ENCODE measurements at places on chromosomes 11 and 22.
A peak's percentile ranks its signal among the peaks of the same experiment; 100 is the strongest.

GRCh38 chr11:111598559-111598958 lies 3.7 kb upstream of the SIK2 start:
- no peak for DNase-seq

DNA sequence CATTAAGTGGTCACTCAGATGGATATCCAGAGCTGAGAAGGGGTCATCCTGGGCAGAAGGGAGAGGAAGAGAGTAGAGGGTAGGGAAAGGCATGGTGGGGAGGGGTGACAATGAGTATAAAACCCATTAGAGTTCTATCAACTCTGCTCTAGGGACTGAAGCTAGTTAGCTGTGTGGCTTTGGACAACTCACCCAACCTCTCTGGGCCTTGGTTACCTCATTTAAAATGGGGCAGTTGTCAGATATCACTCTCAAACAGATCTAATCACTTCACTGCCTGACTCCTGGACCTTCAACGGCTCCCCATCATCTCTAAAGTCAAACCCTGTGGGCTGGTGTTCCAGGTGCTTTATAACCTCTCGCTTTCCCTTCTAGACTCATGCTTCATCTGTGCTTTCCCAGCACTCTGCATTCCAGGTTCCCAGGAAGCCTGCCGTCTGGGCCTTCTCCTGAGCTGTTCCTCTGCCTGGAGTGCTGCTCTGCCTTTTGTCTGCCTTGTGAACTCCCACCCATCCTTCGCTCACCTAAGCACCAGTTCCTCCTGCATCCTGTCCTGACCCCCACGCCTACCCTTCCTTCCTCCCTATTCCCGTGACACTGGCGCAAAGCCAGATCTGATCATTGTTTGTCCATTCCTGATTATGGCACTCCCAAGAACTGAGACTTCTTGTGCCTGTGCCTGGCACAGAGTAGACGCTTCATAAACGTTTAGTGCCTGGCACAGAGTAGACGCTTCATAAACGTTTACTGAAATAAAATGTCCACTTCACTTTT lies 22.3 kb upstream of the KCNJ11 start:
- no peak for DNase-seq

DNA sequence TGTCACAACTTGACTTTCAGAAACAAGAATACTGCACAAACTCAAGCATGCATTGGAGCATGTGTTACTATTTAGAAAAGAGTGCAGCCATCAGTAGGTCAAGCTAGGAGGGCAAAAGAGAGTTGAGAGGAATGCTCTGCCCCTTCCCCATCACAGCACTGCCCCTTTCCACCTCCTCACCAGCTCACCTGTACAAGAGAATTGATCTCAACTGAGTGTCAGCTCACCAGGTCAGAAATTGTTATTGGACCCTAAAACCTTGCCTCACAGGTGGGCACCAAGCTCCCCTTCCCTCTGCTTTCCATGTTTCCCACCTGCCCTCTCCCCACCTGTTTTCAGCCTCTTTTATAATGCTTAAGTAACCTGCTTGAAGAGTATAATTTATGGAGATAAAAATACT lies 48.8 kb downstream of the DKK3 start:
- no peak for DNase-seq

DNA sequence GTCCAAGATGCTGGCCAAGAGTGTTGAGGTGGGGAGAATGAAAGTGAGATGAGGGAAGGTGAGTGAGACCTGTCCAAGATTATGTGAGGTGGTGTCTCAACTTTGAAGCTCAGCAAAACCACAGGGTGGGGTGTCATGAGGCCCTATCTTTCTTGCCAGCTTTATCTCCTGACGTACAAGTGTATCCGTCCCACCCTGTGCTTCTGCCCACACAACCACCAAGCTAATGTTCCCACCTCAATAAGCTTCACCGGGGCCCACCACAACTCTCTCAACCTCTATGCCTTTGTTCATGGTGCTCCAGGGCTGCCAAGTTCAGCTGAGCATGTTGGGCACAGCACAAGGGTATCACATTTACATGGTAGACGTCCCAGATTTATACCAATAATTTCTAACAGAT lies 7.1 kb upstream of the TPST2 start:
- DNase-seq: no peak

DNA sequence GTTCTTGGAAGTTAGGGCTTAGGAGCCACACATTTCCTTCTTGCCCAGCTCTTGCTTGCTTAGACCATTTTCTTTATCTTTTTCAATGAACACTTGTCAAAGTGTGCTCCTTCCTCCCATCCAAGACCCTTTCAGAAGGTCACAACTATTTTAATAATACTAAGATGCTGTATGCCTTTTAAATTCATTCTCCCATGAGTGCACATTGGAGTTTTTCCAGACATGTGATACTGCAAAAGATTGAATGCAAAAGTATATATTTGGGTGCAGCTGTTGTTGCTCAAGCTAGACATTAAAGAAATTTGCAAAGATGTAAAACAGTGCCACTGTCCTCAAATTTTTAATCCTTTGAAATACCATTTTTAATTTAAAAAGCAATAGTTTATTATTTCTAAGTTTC lies 69.3 kb upstream of the TNRC6B start:
- DNase-seq: no peak

GRCh38 chr11:58671983-58672633 lies 49.6 kb downstream of the CNTF start:
- no peak for DNase-seq

DNA sequence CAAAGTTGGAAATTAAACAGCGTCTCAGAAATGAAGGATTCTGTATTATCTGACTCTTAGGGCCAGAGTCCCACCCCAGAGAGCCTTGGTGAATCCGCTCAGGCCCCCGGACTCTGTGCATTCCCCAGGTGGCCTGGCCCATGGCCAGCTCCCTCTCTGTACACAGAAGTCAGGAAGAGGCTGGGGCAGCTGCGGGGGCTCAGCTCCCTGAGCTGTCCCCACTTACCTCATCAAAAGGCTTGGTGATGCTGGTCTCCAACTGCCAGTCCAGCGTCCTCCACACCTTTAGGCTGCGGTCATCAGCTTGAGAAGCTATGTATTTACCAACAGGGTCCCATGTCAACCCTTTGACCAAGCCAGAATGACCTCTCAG lies 35.0 kb downstream of the HIRA start:
- no peak for DNase-seq

DNA sequence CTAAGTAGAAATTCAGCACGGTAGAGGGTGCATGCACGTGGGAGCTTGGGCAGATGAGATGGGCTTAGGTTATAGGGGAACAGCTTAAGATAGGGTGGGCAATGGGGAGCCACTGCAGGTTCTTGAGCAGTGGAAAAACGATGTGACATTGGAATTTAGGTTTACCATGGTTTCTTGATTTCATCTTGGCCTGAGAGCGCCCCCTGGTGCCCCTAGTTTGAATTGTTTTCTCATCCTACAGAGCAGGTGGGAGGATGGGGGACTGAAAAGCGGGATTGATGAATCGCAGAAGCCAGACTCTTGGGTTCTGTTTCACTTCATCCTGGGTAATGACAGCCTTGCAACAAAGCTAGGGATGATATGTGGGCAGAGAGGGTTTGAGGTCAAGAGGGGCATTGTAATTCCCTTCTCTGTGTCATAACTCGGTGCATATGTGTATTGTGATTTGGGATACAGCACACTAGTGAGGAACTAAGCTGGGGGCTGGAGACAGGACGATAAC lies 6.7 kb upstream of the MCAM start:
- peak; percentile 83 for DNase-seq

GRCh38 chr22:39926753-39927152 lies 25.9 kb downstream of the GRAP2 start:
- DNase-seq: no peak

- peak; percentile 32 for DNase-seq
Observed at GRCh38 chr11:88508759-88509581, 171.4 kb upstream of the CTSC start.

DNA sequence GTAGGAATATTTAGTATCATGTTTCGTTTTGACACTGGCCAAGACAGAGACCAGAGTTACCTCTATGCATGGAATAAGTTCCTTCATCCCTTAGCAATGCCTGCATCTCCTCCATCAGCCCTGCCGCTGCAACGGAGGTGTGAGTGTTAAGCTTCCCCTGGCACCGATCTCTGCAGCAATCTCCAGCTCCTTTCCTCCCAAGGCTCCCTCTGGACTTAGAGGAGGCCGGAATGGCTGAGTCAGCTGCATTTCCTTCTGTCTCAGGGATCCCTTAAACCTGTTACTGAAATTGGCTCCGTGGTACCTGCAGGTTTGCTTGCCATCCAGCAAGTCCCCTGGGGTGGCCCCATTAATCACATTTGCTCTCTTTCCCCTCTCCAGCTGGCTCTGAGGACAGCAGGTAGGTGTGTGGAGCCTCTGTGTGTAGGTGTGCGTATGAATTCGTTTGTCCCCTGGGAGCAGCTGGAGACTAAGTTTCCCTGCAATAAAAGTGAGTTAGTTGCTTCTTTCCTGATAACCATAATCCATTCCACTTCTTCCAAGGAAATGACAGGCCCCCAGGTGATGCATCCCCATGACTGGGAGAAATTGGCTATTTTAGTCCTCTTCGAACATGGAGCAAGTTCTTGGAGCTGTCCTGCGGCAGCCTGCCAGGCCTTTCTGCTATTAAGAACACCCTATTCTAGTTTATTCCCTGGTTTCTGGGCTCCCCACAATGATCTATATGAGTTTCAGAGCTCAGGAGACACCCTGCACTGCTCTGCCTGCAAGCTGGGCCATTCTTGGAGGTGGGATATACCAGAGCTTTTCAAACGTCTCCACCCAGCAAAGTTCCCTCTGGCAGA lies 457.2 kb upstream of the CADM1 start:
- no peak for DNase-seq

- no peak for DNase-seq
Observed at GRCh38 chr11:61404641-61405040, 12.3 kb downstream of the TMEM216 start.

DNA sequence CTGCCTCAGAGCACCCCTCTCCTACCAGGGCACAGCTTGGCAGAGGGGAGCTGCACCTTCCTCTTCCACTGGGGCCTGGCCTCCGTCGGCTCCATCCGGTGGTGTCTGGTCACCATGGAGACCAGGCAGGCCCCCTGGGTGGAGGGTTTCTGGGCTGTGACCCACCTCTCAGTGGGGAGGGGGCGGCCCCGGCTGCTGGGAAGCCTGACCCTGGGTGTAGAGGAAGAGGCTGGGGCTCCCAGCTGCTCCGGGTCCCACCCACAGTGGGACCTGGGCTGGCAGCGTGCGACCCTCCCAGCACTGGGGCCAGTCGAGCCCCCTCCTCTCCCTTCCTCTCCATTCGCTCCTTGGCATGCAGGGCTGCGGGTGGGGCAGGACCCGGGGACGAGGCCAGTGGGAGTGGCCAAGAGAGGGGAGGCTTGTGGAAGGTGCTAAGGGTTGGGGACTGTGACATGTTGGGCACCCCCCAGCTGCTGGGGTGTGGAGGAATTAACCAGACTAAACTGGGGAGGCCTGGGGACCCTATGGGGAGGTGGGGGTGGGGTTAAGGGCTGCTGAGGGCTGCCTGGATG lies 46.8 kb downstream of the BRSK2 start:
- no peak for DNase-seq

DNA sequence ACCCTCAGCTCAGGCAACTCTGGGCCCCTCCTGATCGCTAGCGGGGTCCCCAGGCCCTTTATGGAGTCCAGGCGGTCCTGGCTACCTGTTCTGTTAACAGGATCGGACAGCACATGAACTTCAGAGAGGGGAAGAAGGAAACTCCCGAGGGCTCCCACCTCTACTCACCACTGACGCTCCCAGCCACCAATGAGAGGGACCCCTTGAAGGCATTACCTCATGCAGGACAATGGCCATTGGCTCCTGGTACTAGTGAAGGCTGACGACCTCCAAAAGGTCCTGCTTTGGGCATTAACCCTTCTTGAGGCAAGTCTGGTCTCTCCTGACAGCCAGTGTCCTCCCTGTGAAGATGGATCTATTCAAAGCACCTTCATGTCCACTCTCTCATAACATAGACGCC lies 71.5 kb upstream of the LMO1 start:
- DNase-seq: no peak

- no peak for DNase-seq
Observed at GRCh38 chr22:38239101-38239761, 33.6 kb downstream of the TMEM184B start.

DNA sequence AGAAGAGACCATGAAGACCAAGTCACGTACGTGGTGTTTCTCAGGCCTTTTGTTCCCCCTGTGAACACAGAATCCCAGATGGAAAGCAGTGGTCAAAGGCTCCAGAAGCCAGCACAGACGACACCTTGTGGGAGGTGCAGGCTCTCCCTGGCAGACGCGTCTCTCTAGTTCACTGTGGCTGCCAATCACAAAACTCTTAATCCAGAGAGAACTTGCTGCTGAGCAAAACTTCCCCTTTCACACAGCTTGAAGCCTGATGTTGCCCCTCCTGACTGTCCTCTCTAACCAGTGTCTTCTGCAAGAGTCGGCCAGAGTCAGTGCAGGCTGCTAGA lies 67.1 kb downstream of the PIWIL3 start:
- DNase-seq: no peak

GRCh38 chr11:74818283-74818946 lies 69.8 kb downstream of the RNF169 start:
- no peak for DNase-seq

- peak; percentile 82 for DNase-seq
Observed at GRCh38 chr22:45863981-45864751, 112.8 kb downstream of the WNT7B start.

- no peak for DNase-seq
Observed at GRCh38 chr22:43901976-43902643, 10.3 kb upstream of the PNPLA5 start.

- no peak for DNase-seq
Observed at GRCh38 chr11:131867457-131868257, 497.2 kb downstream of the NTM start.
